ENCODE measurements at places on chromosomes 6 and 20. TPM values are rescaled to one million over a fixed set of nuclear protein-coding genes. Genes with fewer than 3 reads are reported as not detected.
A peak's percentile ranks its signal among the peaks of the same experiment; 100 is the strongest.

The PHACTR1 gene
- 3.3 TPM for total RNA-seq

The CENPW gene
- total RNA-seq, result 19.6 TPM

The RNF217 gene
- 7.1 TPM for total RNA-seq

The SLC29A1 gene
- total RNA-seq, result 68.6 TPM

The ACOT13 gene
- total RNA-seq, result 12.4 TPM

The ABHD16B gene
- not detected for total RNA-seq

- DNase-seq, result no peak
Measured at GRCh38 chr20:19986419-19986818, 30.7 kb upstream of the NAA20 start.

- no peak for DNase-seq
Measured at GRCh38 chr6:163377561-163377960, 37.0 kb upstream of the QKI start.

- DNase-seq, result peak; percentile 33
Measured at GRCh38 chr6:63943826-63944225, 308.2 kb downstream of the PHF3 start.

DNA sequence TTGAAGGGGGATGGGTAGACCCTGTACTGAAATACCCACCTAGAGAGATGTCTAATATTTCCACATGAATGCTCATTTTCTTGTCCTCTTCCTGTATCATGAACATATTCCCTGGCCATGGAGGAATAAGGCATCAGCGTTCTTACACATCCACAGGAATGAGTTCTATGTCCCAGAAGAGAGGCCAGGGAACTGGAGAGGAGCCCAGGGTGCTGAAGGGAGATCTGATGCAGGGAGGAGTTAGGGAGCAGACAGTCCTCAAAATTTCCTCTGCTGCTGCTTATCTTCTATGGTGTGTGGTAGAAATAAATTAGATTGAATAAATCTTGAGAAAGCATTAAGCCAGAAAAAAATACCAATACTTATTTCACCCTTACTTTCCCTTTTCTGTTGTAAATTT, 295.0 kb downstream of the KCNQ5 start:
- no peak for DNase-seq

DNA sequence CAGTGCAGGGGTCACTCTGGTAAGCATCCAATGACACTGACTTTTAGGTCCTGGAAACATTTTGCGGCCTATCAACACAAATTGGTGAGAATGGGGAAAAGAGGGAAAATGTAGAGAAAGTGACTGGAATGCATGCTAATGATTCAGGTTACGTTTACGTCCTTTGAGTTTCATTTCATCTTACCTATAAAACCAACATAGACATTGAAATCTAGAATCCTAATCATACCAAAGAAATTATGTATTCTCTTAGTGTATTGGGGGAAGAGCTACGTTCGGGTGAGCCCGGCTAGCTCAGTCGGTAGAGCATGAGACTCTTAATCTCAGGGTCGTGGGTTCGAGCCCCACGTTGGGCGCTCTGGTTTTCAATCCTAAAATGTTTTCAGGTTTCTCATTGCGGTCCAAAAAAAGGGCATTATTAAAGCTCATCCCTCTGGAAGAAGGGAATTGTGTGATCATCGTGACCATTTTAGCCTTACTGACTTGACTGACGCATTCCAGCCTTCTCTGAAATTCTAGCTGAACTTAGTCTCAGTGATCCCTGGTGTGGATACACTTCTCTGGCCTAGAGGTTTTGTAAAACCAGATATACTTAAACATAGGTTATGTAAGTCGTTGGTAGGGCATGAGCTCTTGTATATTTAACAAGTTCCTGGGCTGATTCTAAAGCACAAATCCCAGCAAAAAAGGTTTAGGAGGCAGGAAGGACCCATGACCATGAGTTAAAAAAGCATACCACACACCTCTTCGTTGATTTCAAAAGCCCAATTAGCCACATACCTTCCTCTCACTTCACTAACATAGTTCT, 18.3 kb downstream of the HMGN4 start:
- DNase-seq, result peak; percentile 74

DNA sequence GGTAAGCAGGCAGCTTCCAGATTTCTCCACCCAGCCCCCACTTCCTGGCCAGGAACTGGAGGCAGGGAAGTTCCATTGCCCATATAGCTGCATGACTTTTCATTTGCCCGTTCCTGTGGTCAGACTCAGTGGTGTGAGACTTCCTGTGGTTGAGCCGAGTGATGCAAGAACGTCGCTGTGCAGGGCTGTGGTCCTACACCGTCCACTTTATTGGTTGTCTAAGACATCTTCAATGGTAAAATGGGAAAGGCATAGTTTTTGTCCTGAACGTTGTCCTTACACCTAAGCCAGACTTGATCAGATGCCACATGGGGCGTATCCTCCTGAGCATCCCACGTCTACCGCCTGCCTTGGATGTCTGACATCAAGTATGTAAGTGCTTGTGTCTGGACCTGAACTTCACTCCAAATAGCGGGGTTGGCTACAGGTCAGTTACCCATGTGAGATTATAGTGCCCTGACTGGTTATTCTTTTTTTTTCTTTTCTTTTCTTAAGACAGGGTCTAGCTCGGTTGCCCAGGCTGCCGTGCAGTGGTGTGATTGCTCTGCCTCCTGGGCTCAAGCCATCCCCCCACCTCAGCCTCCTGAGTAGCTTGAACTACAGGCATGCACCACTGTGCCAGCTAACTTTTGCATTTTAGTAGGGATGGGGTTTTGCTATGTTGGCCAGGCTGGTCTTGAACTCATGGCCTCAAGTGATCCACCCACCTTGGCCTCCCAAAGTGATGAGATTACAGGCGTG, 25.9 kb upstream of the GTSF1L start:
- no peak for DNase-seq

DNA sequence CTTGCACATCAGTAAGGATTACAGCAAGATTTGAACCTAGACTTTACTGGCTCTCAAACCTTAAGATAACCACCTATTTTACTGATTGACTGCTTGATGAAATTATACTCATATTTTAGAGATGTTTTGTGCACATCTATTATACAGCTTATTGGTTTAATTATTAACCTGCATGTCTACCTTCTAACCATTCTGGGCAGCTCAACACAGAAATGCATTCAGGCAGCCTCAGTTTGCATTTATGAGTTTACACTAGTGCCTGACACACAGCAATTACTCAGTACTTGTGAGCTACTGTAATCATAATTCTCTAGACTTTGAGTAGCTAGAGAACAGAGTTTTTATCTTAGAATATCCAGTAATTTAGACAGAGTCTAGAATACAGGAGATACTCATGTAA, 273.9 kb upstream of the THEMIS start:
- no peak for DNase-seq

- peak; percentile 20 for DNase-seq
Measured at GRCh38 chr20:54197621-54198604, 10.0 kb upstream of the PFDN4 start.

DNA sequence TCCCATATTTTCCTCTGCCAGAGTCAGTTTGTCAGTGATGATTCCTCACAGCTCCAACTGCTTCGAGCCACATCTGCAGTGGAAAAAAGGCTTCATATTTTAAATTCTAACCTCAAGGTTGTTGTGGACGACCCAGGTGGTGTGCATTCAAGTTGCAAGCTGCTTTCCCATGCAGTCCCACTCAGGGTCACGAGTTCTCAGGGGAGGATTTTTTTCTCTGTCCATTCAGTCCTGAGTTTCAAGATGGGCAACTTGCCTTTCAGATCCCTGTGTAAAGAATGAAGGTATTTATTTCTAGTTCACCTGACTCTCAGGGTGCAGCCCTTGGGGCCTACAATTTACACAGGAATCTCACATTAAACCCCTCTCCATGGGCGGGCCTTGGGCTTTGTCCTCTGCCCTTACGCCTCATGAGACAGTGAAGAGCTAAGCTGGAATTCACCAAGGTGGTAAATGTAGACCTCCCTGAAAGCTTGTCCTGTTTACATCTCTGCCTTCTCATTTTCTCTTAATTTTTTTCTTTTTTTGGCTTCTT, 65.9 kb downstream of the TPD52L1 start:
- no peak for DNase-seq

DNA sequence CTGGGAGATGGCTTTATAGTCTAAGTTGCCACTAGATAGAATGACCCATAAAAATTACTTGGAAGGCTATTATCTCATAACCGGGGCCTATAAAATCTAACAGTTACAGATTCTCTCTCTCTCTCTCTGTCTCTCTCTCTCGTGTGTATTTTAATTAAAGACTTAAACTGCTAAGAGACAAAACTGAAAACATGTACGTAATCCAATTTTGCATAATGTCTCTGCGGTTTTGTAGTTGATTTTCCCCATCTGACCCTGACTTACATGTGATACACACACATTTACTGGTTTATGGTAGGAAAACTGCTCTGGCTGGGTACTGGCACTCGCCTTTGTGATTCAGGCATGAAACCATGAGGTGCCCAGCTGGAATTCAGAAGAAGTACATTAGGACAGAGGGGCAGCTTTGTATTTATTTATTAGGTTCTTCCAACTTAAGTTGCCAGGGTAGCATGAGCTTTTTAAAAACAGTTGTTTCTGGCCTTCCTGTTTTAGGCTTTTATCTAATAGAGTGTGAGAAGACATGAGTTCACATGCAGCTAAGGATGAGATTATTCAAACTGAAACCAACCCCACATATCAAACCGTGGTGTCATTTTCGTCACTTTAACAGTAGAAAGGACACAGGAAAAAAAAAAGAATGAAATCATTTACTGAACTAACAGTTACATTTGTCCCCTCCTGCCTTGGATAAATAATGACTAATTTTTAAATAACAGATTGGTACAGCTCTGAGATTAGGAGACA, 182.5 kb downstream of the GMPR start:
- no peak for DNase-seq

GRCh38 chr6:25981568-25982263, 19.1 kb downstream of the TRIM38 start:
- no peak for DNase-seq

DNA sequence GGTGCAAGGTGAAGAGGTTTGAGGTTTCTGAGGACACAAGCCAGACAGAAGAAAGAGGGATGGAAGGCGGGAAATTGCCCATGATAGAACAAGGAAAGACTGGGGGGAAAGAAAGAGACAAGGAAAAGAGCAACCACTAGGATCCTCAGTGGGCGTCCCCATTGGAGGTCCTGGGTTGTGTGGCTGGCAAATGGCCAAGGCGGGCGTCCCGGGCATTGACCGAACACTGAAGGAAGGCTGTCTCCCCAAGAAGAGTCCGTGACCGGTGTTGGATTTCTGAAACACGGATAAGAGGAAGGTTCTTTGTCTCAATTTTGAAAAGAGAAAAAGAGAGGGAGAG, 746.6 kb upstream of the ADGRB3 start:
- DNase-seq, result no peak

GRCh38 chr6:83086751-83087150, 19.3 kb downstream of the DOP1A start:
- no peak for DNase-seq

- no peak for DNase-seq
Measured at GRCh38 chr6:113011801-113012200, 664.7 kb downstream of the RFPL4B start.

- DNase-seq, result peak; percentile 29
Measured at GRCh38 chr6:16130932-16131387, 2.1 kb downstream of the MYLIP start.

DNA sequence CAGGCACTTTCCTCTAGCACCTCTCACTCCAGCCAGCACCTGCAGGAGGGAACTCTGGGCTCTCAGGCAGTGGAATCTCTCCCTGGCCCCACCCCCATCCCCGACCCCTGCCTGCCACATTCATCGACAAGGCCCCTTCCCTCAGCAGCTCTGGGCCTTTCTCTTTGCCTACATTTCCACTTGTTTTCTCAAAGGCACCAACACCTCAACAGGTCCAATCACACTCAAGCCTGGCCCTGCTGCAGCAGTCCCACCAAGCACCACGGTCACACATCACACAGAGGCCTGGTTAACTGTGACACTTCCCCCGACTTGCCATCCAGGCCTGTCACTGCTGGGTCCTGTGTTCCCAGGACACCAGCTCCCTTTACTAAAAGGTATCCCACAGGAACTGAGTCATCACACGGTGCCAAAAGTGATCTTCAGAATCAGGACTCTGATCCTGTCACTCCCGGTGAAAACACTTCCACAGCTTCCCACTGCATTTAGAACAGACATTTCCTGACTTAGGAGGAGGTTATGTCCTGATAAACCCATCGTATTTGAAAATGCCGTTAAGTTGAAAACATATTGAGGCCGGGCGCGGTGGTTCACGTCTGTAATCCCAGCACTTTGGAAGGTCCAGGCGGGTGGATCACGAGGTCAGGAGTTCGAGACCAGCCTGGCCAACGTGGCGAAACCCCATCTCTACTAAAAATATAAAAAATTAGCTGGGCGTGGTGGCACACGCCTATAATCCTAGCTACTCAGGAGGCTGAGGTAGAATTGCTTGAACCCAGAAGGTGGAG, 54.9 kb downstream of the MYH7B start:
- DNase-seq, result peak; percentile 60

- no peak for DNase-seq
Measured at GRCh38 chr6:168953461-168953860, 300.2 kb downstream of the THBS2 start.

GRCh38 chr6:138656364-138657064, 117.1 kb upstream of the CCDC28A start:
- DNase-seq, result no peak
